ENCODE measurements at places on chromosomes 3 and 15.

- DNase-seq = no peak
These were observed 172.8 kb upstream of the RGMA start for GRCh38 chr15:93261845-93262244.

DNA sequence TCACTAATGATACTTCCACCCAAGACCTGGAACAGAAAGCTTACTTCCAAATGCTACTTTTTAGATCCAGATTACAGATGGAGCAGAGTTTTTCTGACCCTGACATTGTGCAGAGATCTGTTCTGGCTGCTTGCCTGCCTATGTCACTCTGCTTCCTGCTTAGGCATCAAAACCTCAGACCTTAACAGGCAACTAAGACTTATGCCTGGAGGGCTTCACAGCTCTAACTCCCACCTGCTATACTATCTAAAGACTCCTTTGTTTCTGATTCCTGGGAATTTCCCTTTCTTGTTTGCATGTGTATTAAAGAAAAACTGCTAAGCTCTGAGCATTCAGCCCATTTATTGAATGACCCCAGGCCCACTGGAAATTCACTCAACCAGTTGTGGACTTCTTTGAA, 157.4 kb upstream of the NPHP3 start:
- DNase-seq = no peak

DNA sequence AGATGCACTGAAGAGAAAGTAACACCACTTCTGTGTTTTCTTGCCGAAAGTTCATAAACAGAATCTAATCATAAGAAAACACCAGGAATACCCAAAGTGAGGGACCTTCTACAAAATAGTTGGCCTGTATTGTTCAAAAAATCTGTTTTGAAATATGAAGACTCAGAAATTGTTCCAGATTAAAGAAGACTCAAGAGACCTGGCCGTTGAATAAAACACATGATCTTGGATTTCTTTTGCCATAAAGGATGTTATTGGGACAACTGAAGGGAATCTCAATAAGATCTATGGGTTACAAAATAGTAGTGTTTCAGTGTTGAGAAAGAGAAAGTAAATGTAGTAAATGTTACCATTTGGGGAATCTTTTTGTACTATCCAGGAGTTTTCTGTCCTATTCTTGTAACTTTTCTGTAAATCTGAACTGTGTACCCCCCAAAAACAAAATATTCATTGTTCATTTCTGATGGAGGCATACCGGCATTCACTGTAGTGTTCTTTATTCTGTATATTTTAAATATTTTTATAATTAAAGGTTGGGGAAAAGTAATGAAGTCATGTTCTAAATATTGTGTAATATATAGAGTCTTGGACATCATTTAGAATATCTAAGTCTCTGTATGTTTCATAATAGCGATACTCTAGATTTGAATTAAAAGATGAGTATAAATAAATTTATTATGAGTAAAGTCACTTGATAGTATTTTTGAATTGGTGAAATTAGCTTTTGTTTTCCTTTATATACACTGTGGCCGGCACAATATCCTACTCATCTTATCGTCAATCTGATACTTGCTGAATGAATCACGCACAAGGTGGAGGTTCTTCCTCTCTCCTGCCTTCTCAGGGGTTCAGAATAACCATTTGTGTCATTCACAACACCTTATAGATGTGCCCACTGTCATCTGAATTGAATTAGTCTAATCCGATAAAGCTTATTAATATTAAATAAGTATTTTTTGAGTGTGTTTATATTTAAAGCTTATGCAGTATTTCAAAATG, 66.7 kb downstream of the TRAK1 start:
- no peak for DNase-seq

- peak; percentile 54 for DNase-seq
These were observed 52.8 kb downstream of the RGMA start for GRCh38 chr15:93035953-93036810.

GRCh38 chr15:84874981-84875699, 9.3 kb upstream of the SLC28A1 start:
- DNase-seq = no peak

- peak; percentile 67 for DNase-seq
These were observed 38.2 kb upstream of the RHO start for GRCh38 chr3:129490273-129490675.

GRCh38 chr3:136544532-136544931, 207.6 kb downstream of the STAG1 start:
- no peak for DNase-seq

- DNase-seq = no peak
These were observed 290.7 kb downstream of the CHST2 start for GRCh38 chr3:143410259-143410658.

- DNase-seq = no peak
These were observed 91.7 kb downstream of the MYO5A start for GRCh38 chr15:52436981-52437380.

DNA sequence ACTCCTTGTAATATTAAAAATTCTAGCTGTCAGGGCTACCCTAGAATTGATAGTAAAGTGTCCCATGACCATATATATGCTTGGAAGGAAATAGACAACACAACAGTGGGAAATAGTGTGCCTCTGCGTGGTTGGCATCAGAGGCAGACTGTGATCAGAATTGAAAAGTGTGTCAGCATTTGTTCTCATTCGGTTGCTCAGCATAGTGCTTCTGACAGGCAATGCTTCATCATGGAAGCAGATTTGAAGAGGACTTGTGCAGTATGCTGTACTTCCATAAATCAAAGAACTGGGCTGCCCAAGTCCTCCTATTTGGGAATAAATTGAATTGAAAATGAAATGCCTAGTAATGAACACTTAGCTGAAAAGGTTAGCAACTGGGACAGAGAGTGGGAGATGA, 435.7 kb downstream of the DIPK2A start:
- no peak for DNase-seq

GRCh38 chr3:122992676-122993075, 34.9 kb downstream of the SEMA5B start:
- no peak for DNase-seq

DNA sequence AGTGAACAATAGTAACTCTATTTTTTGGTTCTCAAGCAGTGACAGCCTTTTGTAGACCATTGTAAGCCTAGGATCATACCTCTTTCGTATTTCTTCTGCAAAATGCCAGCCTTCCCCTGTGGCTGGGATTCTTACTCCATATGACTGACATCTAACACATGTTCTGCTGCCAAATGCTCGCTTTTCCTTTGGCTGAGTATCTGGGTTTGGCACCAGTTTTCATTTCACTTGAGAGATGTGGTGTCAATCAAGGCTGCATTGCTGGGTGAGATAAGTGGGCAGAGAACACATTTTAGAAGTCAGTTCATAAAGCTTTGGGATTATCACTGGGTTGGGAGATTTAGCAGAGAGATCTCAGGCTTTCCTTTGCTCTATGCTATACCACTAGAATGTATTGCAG, 514.7 kb upstream of the SGO1 start:
- no peak for DNase-seq

- no peak for DNase-seq
These were observed 7.2 kb upstream of the HHLA2 start for GRCh38 chr3:108289159-108289558.

DNA sequence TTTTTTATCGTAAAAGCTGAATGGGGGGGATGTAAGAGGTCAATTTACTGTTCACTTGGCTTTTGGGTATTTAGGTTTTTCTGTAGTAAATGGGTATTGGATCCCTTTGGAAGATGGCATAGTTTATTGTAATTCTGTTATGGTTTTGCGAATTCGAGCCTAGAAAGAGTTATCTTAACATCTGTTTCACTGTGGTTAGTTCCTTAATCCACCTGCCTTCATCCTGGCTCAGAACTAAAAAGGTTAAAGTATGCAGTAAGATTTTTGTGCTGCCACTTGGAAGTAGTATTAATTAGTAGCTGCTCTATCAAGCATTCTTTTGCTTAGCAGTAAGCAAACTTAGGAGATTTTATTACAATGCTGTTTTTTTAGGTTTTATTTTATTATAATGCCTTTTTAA, 62.4 kb downstream of the ARIH1 start:
- no peak for DNase-seq

DNA sequence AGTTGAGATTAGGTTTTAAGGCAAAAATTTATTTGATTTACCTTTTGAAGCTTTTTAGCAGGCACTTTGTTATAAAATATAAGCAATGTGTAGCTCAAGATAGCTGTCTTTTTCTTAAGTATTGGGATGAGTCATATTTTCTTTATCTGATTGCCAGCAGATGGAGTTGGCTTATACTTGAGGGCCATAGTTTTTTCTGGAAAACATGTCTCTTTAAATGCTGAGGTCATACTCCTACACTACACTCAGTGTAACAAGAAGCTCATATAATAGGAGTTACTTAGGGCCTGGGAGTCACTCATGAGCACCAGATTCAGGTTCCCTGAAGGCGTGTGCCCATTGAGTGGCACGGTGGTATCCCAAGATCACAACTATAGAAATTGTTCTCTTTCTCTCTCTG, 579.8 kb downstream of the EDEM1 start:
- DNase-seq = no peak

DNA sequence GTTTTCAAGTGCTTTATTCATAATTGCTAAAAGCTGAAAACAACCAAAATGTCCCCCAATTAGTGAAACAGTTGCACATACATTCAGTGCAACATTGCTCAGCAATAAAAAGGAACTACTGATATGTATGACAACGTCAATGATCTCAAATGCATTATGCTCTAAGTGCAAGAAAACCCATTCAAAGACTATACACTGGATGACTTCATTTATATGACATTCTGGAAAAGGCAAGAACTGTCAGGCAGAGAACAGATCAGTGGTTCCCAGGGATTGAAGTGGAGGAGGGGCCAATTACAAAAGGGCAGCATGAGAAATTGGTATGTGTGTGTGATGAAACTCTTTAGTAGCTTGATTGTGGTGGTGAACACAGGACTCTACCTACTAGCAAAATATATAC, 585.6 kb downstream of the TBL1XR1 start:
- DNase-seq = no peak

- DNase-seq = no peak
These were observed 56.4 kb upstream of the RASGRP1 start for GRCh38 chr15:38620851-38621594.

GRCh38 chr3:56862352-56863062, 60.8 kb upstream of the ARHGEF3 start:
- no peak for DNase-seq

- DNase-seq = no peak
These were observed 51.8 kb downstream of the MITF start for GRCh38 chr3:69791106-69791505.

- no peak for DNase-seq
These were observed 31.9 kb upstream of the SMAD6 start for GRCh38 chr15:66670175-66670574.

Measured in CD4-positive, alpha-beta T cell treated with Interleukin-21 for 1 hour (primary cell).